ENCODE measurements at places on chromosomes 4 and X.

GRCh38 chrX:19883878-19884277 lies 3.5 kb downstream of the SH3KBP1 start:
- DNase-seq, result no peak

- DNase-seq, result no peak
Measured at GRCh38 chrX:110877326-110877725, 81.7 kb upstream of the CHRDL1 start.

DNA sequence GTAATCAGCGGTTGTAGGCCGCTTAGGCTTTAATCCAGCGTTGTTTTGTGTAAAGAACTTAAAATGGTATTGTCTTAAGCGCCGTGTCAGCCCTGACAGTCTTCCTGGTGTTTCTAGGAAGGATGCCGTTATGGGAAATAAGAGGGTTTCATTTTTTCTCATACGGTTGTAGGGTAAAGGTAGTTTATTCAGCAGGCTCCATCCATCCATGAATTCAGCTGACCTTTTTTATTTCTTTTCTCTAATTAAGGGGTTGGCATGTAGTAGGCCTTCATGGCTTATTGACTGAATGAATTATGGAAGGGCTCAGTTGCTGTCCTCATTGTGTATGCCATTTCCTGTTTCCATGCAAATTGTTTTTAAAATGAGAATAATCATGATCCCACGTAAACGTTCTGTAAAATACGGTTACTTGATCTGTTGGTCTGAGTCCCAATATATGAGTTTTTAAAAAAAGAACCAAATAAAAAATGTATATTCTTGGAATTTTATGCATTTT lies 693 bp downstream of the OCIAD1 start:
- no peak for DNase-seq

- DNase-seq, result no peak
Measured at GRCh38 chr4:134028421-134028820, 173.2 kb downstream of the PABPC4L start.

GRCh38 chrX:71913156-71913950 lies 2.7 kb downstream of the NHSL2 start:
- DNase-seq, result no peak

DNA sequence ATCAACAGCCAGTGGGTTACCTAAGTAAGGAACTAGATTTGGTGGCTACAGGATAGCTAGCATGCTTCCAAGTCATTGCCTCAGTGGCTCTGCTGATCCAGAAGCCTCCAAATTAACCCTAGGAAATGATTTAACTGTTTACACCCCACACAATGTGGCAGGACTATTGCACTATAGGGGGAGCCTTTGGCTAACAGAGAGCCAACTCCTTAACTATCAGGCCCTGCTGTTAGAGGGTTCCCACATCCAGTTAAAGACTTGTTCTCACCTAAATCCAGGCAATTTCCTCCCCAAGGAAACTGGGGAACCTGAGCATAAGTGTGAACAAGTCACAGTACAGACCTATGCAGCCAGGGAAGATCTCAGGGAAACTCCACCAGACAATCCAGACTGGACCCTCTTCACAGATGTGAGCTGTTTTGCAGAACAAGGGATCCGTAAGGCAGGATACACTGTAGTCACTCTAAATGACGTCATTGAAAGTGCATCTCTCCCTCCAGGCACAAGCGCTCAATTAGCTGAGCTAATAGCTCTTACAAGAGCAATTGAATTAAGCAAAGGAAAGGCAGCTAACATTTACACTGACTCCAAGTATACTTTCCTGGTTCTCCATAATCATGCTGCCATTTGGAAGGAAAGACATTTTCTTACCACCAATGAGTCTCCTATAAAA lies 185.3 kb upstream of the SPOCK3 start:
- DNase-seq, result no peak

- DNase-seq, result no peak
Measured at GRCh38 chrX:10230222-10230621, 73.4 kb downstream of the CLCN4 start.

- DNase-seq, result no peak
Measured at GRCh38 chr4:130722361-130722760, 1626.4 kb downstream of the C4orf33 start.

DNA sequence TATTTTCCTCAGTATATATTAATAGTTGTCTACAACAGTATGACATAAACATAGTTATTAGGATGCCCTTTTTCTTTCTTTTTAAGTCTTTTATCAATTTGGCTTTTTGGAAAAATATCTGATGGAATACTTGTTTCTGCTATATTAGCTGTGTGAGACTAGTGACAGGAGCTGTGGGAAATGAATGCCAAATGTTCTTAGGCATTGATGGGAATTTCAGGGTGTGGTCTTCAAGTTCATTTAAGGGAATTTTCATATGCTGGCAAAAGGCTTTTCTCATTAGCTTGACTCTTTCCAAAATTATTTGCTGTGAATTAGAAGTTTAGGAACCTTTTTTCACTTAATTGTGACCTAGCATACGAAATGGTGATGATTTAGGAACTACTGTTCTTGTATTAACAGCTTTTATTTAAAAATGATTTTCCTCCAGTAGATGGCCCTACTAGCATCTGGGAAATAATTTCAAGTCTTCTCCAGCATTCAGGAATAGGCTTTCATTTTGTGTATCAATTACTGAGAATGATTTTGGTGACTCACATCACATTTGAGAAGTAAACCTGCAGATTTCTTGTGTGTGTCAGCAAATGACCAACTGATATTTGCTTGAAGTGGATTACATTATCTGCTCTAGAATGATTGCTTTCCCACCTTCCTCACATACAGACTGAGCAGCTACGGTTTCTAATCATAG lies 70.9 kb downstream of the HTT start:
- no peak for DNase-seq

- no peak for DNase-seq
Measured at GRCh38 chr4:41294445-41295062, 37.8 kb downstream of the UCHL1 start.

DNA sequence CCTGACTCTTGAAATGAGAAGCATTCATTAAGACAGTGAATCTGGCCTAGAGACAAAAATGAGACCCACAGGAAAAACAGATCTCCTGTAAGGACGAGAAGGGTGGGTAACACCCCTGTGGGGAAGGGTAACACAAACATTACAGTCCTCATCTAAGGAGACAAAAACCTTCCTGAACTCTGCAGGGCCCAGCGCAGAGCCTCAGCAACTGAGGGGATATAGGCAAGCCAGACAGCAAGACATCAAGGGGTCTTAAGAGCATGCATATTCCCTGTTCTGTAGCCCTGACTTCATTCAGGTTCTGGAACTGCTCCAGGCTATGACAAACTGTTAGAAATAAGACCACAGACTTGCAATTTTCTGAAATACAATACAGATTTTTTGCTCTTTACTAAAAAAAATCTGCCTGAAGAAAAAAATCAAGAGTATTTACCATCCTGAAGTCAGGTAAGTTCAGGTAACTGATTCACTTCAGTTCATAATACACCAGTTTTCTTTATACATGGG lies 15.5 kb downstream of the COX18 start:
- no peak for DNase-seq

Measured in NCI-H1436 treated with DMSO at 0.1 percent for 48 hours (cell line).